C1 segment of cervical spinal cord (tissue), 14 donors: ENCODE measurements at places on chromosomes 16 and 17.

GRCh38 chr17:57556320-57556719 lies 188.8 kb downstream of the CCDC182 start:
- DNase-seq: no peak

DNA sequence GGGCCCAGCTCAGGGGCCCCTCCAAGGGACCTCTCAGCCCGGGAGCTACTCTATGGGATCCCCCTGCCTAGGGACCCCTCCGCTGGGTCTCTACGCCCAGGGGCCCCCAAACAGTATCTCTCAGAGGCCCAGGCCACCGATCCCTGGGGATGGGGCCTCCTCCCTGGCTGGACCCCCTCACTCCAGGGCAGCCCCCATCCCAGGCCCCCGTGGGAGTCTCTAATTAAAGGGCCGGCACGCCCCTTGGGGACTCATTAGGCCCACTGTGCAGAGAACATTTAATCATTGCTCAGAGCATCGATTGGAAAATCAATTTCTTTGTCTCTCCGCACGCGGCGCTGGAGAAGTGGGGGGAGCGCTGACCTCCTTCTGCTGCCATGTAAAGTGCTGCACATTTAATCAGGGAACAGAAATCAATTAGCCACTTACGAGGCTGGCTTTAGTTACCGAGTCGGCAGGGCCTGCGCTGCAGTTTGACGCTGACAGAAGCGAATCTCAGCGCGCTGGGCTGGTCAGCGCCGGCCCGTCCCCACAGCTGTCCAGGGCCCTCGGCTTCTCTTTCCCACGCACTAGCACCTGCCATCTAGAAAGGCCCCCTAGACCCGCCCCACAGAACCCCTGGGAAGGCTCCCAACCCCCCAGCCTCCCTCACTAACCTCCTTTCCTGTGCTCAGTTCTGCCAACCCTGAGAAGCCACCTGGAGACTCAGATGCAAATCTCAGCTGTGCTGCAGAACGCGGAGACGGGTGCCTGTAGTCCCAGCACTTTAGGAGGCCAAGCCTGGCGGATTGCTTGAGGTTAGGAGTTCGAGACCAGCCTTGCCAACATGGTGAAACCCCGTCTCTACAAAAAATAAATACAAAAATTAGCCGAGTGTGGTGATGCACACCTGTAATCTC lies 20.2 kb upstream of the C1QL1 start:
- DNase-seq: no peak

- DNase-seq: no peak
These were observed 45.2 kb downstream of the AXIN2 start for GRCh38 chr17:65515959-65516948.

DNA sequence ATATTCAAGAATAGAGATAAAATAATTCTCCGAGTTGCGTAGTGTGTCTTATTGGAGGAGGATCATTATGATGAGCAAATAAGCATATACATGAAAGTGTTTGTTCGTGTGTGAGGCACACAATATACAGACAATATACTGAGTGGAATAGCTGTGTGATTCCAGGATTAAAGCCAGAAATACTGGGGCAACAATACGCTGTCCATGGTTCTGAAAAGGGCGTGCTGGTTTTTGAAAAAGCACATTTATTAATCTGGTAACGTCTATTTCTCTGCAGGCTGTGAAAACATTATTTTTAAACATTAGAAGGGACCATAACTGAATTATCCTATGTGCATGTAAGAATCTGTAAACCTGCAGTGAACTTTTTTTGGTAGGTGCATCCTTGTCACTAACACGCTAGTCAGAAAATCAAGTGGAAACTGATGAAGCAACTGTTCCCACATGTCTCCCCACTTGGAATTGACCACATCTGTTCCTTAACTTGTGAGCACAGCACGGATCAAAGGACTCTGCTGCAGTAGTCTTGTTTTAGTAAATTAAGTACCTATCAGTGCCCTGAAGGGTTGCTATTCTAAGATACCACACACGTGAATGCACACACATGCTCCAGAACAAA lies 346.0 kb downstream of the GRIN2A start:
- DNase-seq: no peak

DNA sequence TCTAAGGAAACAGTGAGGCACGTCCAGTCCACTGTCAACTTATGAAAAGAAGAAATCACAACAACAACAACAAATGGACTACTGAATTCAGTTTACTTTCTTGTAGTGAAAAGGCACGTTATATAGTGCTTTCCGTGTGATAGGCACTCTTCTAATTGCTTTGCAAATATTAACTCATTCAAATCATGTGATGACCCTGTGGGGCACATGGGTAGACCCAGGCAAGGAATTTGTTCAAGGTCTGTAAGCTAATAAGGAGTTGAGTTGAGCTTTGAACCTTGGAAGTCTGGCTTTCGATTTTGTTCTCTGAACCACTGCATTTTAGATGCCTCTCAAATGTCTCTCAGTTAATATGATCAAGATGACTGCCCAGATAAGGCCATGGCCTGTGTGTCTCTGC lies 295.1 kb upstream of the RBFOX1 start:
- no peak for DNase-seq

- DNase-seq: peak; percentile 92
These were observed at the start of the genes AFMID and TK1 for GRCh38 chr17:78186692-78187595. AFMID (plus strand) TSS chr17:78187362; CDS start chr17:78187371, 9 bp downstream. TK1 (minus strand) TSS chr17:78187052; CDS start chr17:78186994, 58 bp downstream.

- DNase-seq: no peak
These were observed 10.1 kb upstream of the COL1A1 start for GRCh38 chr17:50211249-50212120.

GRCh38 chr16:27801289-27801945 lies 251.5 kb downstream of the KATNIP start:
- DNase-seq: no peak

GRCh38 chr17:78272181-78272913 lies 40.9 kb downstream of the TMEM235 start:
- DNase-seq: no peak

DNA sequence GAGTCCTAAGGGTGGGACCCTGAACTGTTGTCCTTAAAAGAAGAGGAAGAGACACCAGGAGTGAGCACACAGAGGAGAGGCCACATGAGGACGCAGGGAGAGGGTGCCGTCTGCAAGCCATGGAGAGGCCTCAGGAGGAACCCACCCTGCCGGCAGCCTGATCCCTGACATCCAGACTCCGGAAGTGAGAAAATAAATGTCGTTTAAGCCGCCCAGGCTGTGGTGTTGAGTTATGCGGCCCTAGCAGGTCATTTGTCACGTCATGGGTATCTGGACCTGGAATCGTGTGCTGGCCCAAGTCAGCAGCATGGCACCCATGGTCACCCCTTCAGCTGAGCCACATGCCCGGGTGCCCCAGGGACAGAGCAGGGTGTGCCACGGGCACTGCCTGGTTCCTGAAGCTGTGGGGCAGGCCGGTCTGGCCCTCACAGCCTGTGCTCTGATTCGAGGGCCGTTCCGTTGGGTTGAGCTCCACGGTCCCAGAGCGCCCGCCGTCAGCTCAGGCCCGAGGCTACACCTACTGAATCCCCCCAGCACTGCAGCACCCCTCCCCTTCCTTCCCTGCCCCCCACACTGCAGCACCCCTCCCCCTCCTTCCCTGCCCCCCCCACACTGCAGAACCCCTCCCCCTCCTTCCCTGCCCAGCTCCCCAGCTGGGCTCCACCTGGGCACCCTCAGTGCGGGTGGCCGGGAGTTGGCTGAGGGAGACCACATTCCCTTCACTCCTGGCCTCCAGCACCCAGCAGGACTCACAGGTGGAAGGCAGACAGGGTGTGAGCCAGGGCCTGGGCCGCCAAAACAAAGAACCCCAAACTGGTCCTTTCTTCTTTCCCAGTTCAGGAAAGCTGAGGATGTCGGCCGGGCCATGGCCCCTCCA lies 2.7 kb upstream of the CCDC57 start:
- DNase-seq: no peak

- DNase-seq: no peak
These were observed 55.0 kb upstream of the CBFA2T3 start for GRCh38 chr16:89031715-89032659.

- no peak for DNase-seq
These were observed 120.7 kb downstream of the CCDC182 start for GRCh38 chr17:57624386-57624785.

DNA sequence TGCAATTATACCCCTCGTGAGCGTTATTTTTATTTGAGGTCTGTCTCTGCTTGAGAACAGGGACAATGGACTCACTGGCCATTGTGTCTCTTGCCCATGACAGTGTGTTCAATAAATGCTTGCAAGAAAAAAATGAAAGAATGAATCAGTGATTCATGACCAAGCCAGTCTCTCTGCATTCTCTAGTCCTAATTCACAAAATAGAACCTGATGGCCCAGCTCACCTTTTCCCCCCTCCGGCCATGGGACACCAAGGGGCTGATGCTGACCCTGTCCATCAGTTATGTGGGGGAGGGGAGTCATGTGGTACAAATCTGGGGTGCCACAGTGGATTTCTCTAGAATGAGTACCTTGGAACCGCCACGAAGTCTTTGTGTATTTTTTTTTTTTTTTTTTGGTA lies 38.2 kb downstream of the CCDC42 start:
- no peak for DNase-seq

DNA sequence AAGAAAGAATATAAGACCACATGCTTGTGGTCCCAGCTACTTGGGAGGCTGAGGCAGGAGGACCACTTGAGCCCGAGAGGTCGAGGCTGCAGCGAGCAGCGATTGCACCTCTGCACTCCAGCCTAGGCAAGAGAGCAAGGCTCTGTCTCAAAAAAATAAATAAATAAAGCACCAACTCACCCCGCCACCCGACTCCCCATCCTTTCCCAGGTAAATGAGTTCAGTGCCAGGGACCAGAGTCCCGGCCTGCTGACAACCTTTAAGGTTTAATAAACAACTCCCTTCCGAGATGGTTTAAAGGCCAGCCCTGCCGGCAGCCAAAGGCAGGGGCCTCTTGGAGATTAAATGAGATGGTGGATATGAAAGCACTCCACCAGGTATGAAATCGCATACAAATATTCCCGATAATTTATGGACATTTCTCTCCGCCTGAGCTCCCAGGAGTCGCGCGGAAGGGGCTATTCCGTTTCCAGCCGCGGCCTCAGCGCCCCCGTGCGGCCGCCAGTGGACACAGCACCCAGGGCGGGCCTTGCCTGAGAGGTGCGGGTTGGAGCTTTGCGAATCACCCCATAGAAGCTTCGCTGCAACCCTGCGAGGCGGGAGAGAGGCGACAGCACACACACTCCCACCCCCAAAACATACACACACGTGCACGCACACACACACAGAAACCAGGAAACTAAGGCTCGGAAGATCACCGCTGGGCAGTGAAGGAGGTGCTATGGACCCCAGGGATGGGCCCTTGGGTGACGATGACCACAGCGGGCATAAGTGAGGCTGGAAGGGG lies 4.0 kb upstream of the RPL38 start:
- DNase-seq: no peak

GRCh38 chr16:87844809-87845208 lies 24.5 kb downstream of the SLC7A5 start:
- DNase-seq: no peak

GRCh38 chr17:74219576-74220133 lies 6.3 kb downstream of the TTYH2 start:
- no peak for DNase-seq
